ENCODE measurements at places on chromosomes 5 and 9. TPM values are rescaled to one million over a fixed set of nuclear protein-coding genes. Genes with fewer than 3 reads are reported as not detected.

DNA sequence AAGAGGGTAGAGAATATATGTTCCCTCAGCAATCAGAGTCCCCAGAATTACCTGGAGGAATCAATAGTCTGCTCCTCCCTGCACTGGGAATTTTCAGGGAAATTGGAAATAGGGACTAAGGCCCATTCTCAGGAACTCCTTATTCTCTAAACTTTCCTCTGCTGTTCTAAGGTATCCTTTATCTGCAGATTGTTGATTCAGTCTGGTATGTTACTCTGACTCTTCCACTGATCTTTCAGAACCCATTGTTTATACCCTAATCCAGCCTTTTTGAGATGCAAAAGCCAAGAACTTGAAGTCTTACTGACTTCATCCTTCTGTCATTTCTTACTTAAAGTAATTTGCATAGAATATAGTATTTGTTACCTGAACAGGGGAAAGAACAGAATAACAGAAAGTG is 143.5 kb upstream of the PPP1R2B start:
- no peaks in the 10 kb centered on the region for H3K4me1 ChIP-seq
- no peaks in the 10 kb centered on the region for H3K27me3 ChIP-seq
- no peak overlapping the region for H3K27ac ChIP-seq

DNA sequence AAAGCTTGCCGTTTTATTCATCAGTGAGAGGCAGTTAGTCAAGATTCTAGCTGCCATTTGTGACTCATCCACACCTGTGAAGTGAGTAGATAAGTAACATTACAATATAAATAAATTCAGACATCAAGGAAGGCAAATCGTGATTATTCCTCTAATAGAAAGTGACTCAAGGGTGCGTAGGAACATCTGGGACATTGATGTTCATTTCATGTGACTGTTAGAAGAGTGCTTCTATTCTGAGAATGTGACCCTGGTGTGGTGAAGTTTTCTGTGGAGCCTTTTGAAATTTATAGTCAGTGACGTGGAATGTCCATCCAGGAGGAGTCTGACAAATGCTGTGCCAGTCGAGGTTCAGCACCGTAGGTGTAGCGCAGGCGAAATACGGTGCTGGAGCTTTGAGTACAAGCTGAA is 48.4 kb upstream of the FAM240B start:
- H3K27ac ChIP-seq, result no peak overlapping the region
- no peaks in the 10 kb centered on the region for H3K4me1 ChIP-seq
- no peaks in the 10 kb centered on the region for H3K27me3 ChIP-seq
- DNase-seq, result no peak
- no peak overlapping the region for H3K4me3 ChIP-seq

PCDHB11 gene
- 7.5 TPM for total RNA-seq

LOX gene
- 1.2 TPM for total RNA-seq

NUTM2G gene
- total RNA-seq, result not detected
